ENCODE measurements at places on chromosomes 5 and 9.

- H3K4me1 ChIP-seq, result no peaks in the 10 kb centered on the region
- H3K27me3 ChIP-seq, result no peaks in the 10 kb centered on the region
- no peak for DNase-seq
- H3K36me3 ChIP-seq, result no peaks in the 10 kb centered on the region
Measured at GRCh38 chr5:174359071-174359470, 313.6 kb downstream of the NSG2 start.

GRCh38 chr9:123107639-123108285 is 74.3 kb downstream of the GPR21 start:
- DNase-seq, result no peak
- no peak overlapping the region for H3K4me3 ChIP-seq
- peaks cover 9% of the 10 kb centered on the region for H3K36me3 ChIP-seq
- H3K27me3 ChIP-seq, result no peaks in the 10 kb centered on the region
- peaks cover 2% of the 10 kb centered on the region for H3K4me1 ChIP-seq

- no peaks in the 10 kb centered on the region for H3K4me1 ChIP-seq
- DNase-seq, result no peak
- H3K4me3 ChIP-seq, result no peak overlapping the region
- no peaks in the 10 kb centered on the region for H3K27me3 ChIP-seq
Measured at GRCh38 chr9:73583576-73583975, 431.9 kb downstream of the ANXA1 start.

DNA sequence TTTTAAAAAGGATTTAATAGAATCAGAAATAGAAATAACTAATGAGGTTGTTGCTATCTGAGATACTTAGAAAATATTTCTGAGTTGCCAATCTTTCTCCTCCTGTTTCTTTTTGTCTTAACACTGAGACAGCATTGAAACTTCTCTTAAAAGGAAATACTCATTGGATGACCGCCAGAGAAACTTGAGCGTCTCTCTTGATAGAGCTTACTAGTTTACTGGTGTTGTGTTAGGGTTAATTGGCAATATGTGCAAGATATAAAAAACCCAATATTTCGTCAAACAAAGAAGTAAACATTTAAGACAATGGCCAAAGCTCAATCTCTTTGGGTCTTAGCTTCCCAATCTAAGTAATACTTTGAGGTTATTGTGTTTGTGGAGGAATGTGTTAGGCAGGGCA is 176.4 kb upstream of the CHD1 start:
- DNase-seq, result no peak
- no peaks in the 10 kb centered on the region for H3K36me3 ChIP-seq
- H3K4me3 ChIP-seq, result no peak overlapping the region
- no peaks in the 10 kb centered on the region for H3K27me3 ChIP-seq
- H3K4me1 ChIP-seq, result no peaks in the 10 kb centered on the region

DNA sequence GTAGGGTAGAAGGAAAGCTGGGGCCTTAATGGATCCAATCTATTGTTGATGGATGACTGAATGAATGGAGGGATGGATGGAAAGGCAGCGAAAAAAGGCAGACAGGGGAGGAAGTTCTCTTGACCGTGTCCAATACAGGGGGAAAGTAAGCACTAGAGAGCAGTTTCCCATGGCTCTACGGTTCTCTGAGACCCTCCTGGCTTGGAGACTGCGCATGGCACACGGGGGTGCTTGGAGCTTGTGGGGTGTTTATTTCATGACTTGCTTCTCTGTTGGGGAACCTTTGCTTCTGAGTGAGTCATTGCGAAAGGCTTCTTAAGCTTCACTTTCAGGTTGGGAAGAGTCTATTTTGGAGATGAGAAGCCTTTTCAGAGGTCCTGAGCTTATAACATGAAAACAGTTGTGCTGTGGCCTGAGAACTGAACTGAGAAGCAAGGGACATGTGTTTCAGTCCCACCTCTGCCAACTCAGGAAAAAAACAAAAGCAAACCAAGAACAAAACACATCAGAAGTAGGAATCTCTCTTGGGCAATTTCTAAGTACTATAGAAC is 12.8 kb upstream of the TEX48 start:
- DNase-seq, result no peak
- no peak overlapping the region for H3K27ac ChIP-seq
- H3K27me3 ChIP-seq, result no peaks in the 10 kb centered on the region
- no peaks in the 10 kb centered on the region for H3K36me3 ChIP-seq
- no peaks in the 10 kb centered on the region for H3K4me1 ChIP-seq

- DNase-seq, result no peak
- no peaks in the 10 kb centered on the region for H3K36me3 ChIP-seq
- H3K4me1 ChIP-seq, result no peaks in the 10 kb centered on the region
- H3K27me3 ChIP-seq, result no peaks in the 10 kb centered on the region
- H3K27ac ChIP-seq, result no peak overlapping the region
Measured at GRCh38 chr5:170430866-170431437, 41.8 kb upstream of the KCNMB1 start.

- H3K4me3 ChIP-seq, result no peak overlapping the region
- H3K27me3 ChIP-seq, result no peaks in the 10 kb centered on the region
- H3K36me3 ChIP-seq, result no peaks in the 10 kb centered on the region
- no peaks in the 10 kb centered on the region for H3K4me1 ChIP-seq
- no peak overlapping the region for H3K27ac ChIP-seq
- no peak for DNase-seq
Measured at GRCh38 chr5:170542691-170543293, 39.0 kb downstream of the KCNIP1 start.

DNA sequence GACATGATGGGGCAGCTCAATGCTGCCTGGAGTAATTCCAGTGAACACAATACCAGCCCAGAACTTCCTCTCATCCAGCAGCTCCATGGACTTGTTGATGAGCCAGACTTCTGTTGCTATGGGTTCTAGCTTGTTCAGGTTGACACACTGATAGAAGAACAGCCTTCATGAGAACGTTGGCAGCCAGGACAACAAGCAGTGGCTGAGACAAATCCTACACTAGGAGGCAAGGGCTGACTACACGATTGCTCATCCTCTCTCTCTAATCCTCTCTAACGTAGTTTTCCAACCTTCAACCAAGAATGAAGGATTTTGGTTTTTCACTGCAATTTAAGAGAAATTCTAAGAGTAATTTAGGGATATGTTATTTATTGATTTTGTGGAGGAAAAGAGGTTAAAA is 67.8 kb downstream of the NIPSNAP3B start:
- H3K27me3 ChIP-seq, result no peaks in the 10 kb centered on the region
- H3K4me3 ChIP-seq, result no peak overlapping the region
- no peak overlapping the region for H3K27ac ChIP-seq
- no peaks in the 10 kb centered on the region for H3K4me1 ChIP-seq
- no peak for DNase-seq
- H3K36me3 ChIP-seq, result no peaks in the 10 kb centered on the region

DNA sequence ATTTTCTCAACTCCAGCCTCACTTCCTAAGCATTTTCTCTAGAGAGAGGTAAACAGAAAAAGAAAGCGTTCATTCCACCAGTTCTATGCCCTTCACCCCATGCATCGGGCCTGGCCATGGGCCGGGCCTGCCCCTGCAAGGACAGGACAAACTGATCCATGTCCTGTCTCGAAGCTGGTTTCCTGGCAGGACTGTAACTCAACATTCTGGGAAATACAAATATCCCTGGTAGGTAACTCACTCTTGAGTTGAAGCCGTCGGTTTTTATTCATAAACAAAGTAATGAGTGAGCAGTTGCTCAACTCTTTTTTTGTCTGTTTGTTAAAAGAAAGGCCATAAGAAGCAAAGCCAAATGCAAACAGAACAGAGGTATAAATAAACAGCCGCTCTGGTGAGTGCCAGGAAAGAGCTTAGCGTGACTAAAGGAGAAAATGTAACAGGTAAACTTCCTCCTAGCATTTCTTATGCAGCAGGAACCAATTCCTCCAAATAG is 64.4 kb upstream of the DNAH5 start:
- H3K4me3 ChIP-seq, result no peak overlapping the region
- no peak overlapping the region for H3K27ac ChIP-seq
- no peaks in the 10 kb centered on the region for H3K4me1 ChIP-seq
- H3K27me3 ChIP-seq, result no peaks in the 10 kb centered on the region
- no peaks in the 10 kb centered on the region for H3K36me3 ChIP-seq

DNA sequence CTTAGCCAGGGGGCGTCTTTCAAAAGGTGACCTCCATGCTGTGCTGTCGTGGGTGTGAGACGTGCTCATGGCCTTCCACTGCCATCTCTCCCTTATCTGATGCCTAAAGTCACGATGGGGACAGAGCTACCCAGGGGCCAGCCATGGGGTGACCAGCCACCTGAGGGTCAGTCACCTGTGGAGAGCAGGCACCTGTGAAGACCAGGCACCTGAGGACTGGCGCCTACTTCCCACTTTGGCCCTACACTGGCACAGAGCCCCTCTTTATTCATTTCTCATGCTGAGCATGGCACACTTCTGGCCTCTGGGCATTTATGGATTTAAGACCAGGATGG is 6.4 kb upstream of the EXOC3 start:
- no peak overlapping the region for H3K27ac ChIP-seq
- DNase-seq, result no peak
- no peaks in the 10 kb centered on the region for H3K36me3 ChIP-seq
- no peak overlapping the region for H3K4me3 ChIP-seq
- no peaks in the 10 kb centered on the region for H3K27me3 ChIP-seq

GRCh38 chr9:89532478-89532877 is 34.6 kb upstream of the SEMA4D start:
- DNase-seq, result no peak
- H3K4me3 ChIP-seq, result no peak overlapping the region
- H3K27ac ChIP-seq, result no peak overlapping the region
- H3K4me1 ChIP-seq, result no peaks in the 10 kb centered on the region
- no peaks in the 10 kb centered on the region for H3K27me3 ChIP-seq

DNA sequence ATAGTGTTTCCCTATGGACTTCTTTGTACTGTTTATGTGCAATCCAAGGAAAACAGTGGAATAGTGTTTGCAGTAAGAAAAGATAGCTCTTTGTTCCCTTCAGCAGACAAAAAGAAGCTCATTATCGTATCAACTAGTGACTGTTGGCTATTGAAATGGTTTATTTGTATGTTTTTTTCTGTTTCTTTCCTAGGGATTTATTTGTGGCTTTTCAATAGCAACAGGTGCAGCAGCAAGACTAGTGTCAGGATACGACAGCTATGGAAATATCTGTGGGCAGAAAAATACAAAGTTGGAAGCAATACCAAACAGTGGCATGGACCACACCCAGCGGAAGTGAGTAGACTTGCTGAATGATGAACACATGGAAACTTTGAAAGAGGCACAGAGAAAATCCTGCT is 65.1 kb downstream of the SLC44A1 start:
- H3K36me3 ChIP-seq, result no peaks in the 10 kb centered on the region
- no peak overlapping the region for H3K4me3 ChIP-seq
- H3K27ac ChIP-seq, result no peak overlapping the region
- H3K4me1 ChIP-seq, result no peaks in the 10 kb centered on the region

DNA sequence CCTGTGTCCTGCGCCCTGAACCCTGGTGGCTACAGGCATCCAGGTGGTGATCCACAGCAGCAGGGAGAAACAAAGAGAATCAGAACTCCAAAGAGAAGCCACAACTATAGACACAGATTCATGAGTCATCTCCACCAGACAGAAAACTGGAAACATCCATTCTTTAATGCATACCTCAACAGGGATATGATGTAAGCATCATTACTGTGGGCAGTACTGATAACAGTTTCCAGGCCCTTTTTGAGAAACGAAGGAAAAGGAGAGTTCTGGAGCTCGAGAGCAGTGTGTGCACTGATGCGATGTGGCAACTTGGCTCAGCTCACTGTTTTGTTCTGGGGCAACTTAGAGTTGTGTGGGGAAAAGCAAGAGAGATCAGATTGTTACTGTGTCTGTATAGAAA is 215.6 kb upstream of the ADAMTS16 start:
- DNase-seq, result no peak
- no peak overlapping the region for H3K4me3 ChIP-seq
- no peak overlapping the region for H3K27ac ChIP-seq

GRCh38 chr5:167052791-167053190 is 1238.7 kb upstream of the WWC1 start:
- no peak for DNase-seq
- H3K27me3 ChIP-seq, result no peaks in the 10 kb centered on the region
- H3K27ac ChIP-seq, result no peak overlapping the region
- H3K36me3 ChIP-seq, result no peaks in the 10 kb centered on the region
- peaks cover 3% of the 10 kb centered on the region for H3K4me1 ChIP-seq

GRCh38 chr5:147821766-147822165 is 9.7 kb downstream of the SPINK1 start:
- H3K4me1 ChIP-seq, result no peaks in the 10 kb centered on the region
- no peaks in the 10 kb centered on the region for H3K36me3 ChIP-seq
- no peak overlapping the region for H3K4me3 ChIP-seq

DNA sequence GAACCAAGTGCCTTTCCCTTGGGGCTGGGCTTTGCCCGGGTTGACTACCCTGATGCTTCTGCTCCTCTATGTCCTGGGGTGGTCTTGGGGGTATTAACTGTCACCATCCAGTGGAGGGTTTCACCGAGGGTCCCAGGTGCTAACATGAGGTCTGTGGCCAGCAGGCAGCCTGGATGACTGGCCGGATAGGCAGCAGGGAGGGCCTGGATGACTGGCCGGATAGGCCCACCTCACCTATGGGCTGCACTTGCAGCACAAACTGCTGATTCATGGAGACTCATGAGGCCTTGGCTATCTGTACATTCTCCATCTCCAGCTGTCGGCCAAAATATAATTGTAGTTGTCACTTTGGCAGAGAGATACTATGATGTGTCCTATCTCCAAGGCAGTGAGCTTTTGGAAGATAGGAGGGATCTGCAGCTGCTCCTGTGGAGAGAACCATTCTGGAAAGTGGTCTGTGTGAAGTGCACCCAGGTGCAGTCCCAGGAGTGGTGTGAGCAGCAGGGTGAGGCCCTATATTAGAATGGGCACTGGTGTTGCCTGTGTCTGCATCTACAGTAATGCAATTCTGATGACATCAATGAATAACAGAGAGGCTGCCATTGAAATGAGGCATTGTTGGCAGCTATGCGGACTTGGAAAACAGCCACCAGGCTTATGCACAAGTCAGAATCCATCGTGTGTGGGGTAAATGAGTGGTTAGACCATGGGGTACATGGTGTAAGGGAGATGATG is 26.3 kb upstream of the CDKN2AIPNL start:
- H3K27ac ChIP-seq, result no peak overlapping the region
- no peaks in the 10 kb centered on the region for H3K27me3 ChIP-seq
- H3K4me3 ChIP-seq, result no peak overlapping the region
- peaks cover 11% of the 10 kb centered on the region for H3K36me3 ChIP-seq
- DNase-seq, result no peak

DNA sequence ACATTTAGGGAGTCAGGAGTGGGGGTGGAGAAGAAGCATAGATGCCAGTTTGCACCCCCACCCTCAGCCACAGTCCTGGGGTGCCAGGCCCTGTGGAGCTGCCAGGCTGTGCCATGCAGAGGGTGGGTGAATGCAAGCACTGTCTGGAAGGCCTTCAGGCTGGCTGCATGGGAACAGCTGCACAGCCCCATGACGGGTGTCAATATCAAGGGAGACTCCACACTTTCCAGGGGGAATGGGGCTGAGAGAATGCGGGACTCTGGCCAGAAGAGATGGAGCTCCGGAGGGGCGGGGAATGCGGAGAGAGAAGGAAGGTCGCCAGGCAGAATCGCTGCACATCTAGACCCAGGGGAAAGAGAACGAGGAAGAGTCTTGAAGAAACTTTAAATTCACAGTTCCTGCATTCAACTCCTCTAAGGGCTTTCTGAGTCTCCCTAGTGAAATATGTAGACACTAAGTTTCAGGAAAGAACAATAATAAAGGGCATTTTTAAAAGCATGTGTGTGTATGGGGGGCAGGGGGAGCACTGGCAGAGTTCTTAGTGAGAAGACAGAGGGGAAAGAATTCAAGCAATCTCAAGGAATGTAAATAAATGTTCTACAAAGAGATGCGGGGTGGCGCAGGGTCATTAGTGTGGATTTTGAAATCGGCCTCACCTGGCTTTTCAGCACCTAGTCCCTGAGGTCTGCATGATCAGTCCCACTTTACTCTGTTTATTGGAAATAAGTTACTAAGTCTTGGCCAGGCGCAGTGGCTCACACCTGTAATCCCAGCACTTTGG is 59.1 kb downstream of the BOD1 start:
- DNase-seq, result no peak
- H3K27me3 ChIP-seq, result no peaks in the 10 kb centered on the region
- peaks cover 2% of the 10 kb centered on the region for H3K4me1 ChIP-seq

Measured in iPS DF 6.9 (cell line).